ENCODE measurements at places on chromosomes 7 and 10. TPM values are rescaled to one million over a fixed set of nuclear protein-coding genes. Genes with fewer than 3 reads are reported as not detected.

The BTBD16 gene
- 0.37 TPM for total RNA-seq

The AMZ1 gene
- total RNA-seq = not detected

The TMEM213 gene
- not detected for total RNA-seq

- no peak for DNase-seq
These were observed 106.8 kb downstream of the GLRX3 start for GRCh38 chr10:130243015-130243414.

The WNT8B gene
- not detected for total RNA-seq

DNA sequence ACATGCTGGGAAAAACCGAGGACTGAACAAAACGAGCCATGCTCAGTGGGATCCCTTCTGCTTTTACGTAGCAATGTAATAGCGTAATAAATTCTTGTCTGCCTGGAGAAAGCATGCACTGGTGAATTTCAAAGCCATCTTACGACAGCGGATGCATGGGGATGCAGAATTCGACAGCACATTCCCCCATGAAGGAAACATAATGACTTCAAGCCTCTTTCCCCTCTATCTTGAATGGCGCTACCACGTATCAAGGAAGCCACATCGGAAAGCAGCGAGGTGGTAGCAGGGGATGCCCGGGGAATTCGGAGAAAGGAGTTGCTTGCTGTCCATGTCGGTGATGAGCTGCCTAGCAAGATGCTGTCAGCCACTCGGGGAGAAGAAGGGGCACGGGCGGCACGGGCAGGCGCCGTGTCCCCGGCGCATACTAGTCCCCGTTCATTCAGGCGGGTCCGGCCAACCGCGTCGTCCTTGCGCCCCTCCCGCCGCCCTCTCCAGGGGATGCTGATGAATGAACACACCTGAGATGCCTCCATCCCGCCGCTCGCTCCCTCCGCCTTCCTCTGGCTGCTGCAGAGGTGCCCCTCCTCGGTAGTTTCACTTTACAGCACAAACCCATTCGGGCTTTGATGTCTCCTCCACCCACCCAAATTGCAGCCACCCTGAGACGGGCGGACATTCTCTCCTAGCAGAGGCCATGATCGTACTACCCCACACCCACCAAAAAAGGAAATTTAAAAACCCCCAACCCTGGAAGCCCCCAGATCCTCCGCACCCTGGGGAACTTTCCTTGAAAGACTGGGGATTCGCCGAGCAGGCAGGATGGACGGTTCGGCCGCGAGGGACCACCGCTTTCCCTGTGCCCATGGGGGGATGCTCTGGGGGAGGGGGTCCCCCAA lies 644 bp downstream of the SORBS1 start:
- no peak for DNase-seq

DNA sequence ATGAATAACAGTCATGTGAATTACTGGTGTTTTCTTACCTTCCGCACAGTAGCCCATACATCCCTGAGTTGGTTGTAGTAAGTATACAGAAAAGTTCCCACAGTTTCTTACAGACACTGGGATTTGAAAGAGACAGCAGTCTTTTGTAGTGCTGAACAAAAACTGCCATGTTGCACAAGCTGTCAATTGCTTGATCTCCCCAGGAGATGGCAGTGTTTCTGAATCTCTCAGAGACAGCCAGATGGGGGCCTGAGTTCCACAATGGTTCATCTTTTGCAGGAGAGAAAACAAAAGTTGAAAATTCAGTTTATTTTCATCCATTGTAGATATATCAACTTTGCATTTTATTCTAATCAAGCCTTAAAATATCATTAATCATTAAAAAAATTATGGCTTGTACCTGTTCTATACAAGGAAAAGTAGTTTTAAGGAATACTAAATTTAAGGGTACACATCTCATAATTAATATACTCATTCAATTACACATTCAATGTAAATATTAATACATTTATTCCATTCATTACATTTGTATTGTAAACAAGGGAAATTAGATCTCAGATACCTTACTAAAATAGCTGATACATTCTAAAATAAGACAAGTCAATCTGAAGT lies 14.5 kb downstream of the VWDE start:
- DNase-seq = peak; percentile 50

The NPC1L1 gene
- total RNA-seq = 0.30 TPM

DNA sequence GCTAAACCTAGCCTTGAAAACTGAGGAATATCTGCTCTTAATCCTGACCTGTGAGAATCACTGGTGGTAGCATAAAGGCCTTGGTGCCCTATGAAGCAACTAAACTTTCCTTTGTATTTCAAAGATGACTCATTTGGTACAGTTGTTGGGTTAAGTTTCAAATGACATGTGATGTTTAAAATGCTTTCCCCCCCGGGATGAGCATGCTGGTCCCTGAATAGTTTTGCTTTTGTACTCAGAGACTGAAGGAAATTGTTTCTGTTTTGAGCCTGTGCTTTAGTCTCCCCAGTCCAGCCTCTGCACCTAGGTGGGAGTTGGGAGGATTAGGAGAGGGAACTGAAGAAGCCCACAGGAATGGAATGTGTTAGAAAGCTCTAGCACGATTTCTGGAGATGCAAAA lies 258.9 kb upstream of the NPY start:
- peak; percentile 71 for DNase-seq

DNA sequence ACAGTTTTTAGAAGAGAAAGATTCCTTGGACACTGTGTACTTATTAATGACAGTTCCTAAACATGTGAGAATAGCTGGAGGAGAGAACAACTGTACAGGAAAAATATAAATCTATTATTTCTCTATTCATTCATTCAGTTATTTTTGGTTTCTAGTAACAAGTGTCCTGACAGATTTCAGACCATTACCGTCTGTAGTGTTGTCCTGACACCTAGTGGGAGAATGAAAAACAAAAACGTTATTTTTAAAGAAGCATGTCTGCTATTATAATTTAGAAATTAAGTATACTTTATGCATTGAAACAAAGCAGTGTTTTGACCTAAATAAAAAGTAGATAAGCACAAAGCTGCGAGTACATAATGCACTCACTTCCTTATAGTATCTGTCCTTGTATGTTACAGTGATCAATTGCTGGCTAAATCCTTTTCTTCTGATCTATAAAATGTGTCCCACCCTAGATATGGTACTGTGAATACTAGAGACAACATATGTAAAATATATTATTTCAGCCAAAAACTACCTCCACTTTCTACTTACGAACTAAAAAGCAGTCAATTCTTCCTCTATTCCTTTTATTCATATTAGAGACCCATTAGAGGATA lies 575.6 kb downstream of the ARL4A start:
- DNase-seq = no peak

The IL6 gene
- total RNA-seq = 1.4 TPM

- DNase-seq = no peak
These were observed 82.1 kb downstream of the CAMK1D start for GRCh38 chr10:12431151-12432101.

DNA sequence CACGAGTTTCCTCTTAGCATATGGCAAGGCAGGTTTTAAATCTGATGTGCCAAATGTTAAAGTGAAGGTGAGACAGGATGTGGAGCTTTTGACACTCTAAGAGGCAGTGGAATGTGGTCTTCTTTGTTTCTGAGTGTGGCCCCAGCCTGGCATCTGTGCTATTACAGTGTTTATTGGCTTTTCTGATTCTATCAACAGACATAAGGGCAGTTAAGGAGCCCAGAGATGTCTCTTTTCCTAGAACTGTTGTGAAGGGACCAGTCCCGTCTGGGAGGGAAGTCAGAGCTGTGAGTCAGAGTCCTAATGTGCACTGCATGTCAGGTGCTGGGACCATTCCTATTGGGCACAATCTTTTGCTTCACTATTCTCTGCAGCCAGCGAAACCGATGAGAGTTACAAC lies 32.5 kb downstream of the TRUB1 start:
- no peak for DNase-seq

GRCh38 chr10:69874449-69874848 lies 72.7 kb downstream of the COL13A1 start:
- DNase-seq = no peak

- DNase-seq = no peak
These were observed 23.4 kb downstream of the AIFM2 start for GRCh38 chr10:70109064-70109729.

DNA sequence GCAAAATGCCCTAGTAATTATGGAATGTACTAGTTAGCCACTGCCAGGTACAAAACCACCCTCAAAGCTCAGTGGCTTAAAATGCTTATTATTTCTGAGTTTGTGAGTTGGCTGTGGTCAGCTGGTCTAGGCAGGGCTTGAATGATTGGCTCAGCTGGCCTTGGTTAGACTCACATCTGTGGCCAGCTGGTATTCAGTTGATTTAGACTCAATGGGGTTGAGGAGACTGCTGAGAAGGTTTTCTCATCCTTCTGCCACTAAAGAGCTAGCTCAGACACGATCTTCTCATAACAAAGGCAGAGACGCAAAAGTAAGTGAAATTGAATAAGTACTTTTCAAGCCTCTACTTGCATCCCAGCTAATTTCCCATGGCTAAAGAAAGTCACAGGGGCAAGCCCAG lies 57.1 kb upstream of the CYP2C18 start:
- no peak for DNase-seq

- DNase-seq = no peak
These were observed 61.3 kb upstream of the CAV2 start for GRCh38 chr7:116438267-116438666.

GRCh38 chr7:5183899-5184298 lies 6.1 kb upstream of the WIPI2 start:
- no peak for DNase-seq

The PNLIPRP2 gene
- total RNA-seq = not detected

The AMPH gene
- not detected for total RNA-seq

- peak; percentile 63 for DNase-seq
These were observed 19.2 kb downstream of the PSAP start for GRCh38 chr10:71831646-71832552.

- no peak for DNase-seq
These were observed 96.0 kb downstream of the MTERF1 start for GRCh38 chr7:91784469-91784868.

The ANKRD30A gene
- total RNA-seq = not detected

DNA sequence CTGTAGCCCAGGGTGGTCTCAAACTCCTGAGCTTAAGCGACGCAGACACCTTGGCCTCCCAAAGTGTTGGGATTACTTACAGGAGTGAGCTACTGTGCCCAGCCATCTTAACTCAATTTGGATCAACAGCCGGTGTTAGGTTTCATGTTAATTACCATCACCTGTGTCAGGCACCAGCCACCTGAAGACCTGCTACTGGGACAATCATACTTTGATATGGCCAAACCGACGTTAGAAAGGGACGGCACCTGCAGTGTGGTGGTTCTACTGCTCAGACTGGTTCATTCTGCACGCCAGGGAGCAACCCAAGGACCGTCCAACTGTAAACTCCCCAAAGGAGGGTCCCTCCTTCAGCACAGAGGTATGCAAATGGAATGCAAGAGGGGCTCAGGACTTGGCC lies 74.2 kb upstream of the CYTH3 start:
- DNase-seq = no peak

- DNase-seq = no peak
These were observed 41.4 kb downstream of the EBF3 start for GRCh38 chr10:129922598-129923123.

GRCh38 chr7:7351832-7352231 lies 169.5 kb downstream of the C1GALT1 start:
- no peak for DNase-seq

- DNase-seq = no peak
These were observed 38.6 kb downstream of the RAPGEF5 start for GRCh38 chr7:22318376-22318775.

GRCh38 chr10:111873621-111874135 lies 309.9 kb downstream of the GPAM start:
- DNase-seq = no peak

DNA sequence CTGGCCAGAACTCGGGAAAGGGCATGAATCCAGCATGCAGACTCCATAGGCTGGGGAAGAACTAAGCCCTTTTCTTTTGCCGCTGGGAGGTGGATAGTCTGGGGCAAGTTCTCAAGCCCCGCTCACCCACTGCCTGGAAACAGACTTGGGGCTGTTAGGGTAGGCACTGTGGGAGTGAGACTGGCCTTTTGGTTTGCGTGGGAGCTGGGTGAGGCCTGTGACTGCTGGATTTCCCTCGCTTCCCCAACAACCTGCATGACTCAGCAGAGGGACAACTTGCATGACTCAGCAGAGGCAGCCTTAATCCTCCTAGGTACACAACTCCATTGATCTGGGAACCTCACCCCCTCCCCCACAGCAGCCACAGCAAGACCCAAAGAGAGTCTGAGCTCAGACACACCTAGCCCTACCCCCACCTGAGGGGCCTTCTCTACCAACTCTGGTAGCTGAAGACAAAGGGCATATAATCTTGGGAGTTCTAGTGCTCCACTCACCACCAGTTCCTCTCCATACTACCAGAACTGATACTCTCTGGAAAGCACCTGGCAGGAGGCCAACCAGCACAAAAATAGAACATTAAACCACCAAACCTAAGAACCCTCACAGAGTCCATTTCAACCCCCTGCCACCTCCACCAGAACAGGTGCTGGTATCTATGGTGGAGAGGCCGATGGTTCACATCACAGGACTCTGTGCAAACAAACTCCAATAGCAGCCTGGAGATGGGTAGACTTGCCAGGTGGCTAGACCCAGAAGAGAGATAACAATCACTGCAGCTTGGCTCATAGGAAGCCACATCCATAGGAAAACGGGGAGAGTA lies 81.4 kb upstream of the LAMB4 start:
- DNase-seq = peak; percentile 73

The C7orf33 gene
- not detected for total RNA-seq

The MACC1 gene
- total RNA-seq = 48.4 TPM

The PDGFA gene
- total RNA-seq = 23.6 TPM

DNA sequence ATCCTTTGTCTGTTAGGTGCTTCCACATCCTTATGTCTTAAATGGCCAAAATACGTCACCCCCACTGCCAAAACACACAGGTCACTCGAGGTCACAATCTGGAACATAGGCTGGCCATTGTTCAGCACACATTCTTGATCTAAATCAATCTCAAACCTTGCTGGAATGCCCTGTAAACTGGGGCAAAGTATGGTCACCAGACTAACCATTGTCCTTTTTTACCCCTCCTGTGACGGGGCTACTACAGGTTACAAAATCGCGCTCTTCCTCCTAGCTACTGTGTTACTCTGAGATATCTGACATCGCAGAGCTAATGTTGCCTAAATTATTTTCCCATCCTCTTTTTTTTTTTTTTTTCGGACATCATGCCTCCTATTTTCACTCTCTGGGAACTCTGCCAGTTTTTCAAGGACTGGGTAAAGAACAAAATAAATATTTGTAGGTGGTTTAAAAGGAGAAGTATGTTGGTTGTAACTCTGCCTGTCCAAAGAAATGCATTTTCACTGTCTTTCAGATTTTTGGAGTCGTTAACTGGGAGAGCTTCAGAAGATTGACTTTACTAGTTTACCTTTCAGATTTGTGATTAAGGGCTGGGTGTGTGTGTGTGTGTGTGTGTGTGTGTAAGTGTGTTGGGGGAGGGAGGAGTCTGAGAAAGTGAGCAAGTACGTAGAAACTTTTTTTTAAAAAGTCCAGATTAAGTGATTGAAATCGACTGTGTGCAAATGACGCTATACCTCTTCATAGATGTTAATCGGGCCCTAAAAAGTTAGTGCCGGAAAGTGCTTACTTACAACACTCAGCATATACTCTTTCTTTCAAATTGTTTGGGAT lies 942 bp upstream of the KIAA1217 start:
- peak; percentile 89 for DNase-seq

The PRR15 gene
- total RNA-seq = 64.9 TPM

GRCh38 chr7:87837597-87837996 lies 38.6 kb downstream of the SLC25A40 start:
- no peak for DNase-seq

- no peak for DNase-seq
These were observed 427.8 kb upstream of the LRGUK start for GRCh38 chr7:133699386-133699785.

Measured in PC-9 (cell line).